ENCODE measurements at places on chromosomes 1 and 21.

DNA sequence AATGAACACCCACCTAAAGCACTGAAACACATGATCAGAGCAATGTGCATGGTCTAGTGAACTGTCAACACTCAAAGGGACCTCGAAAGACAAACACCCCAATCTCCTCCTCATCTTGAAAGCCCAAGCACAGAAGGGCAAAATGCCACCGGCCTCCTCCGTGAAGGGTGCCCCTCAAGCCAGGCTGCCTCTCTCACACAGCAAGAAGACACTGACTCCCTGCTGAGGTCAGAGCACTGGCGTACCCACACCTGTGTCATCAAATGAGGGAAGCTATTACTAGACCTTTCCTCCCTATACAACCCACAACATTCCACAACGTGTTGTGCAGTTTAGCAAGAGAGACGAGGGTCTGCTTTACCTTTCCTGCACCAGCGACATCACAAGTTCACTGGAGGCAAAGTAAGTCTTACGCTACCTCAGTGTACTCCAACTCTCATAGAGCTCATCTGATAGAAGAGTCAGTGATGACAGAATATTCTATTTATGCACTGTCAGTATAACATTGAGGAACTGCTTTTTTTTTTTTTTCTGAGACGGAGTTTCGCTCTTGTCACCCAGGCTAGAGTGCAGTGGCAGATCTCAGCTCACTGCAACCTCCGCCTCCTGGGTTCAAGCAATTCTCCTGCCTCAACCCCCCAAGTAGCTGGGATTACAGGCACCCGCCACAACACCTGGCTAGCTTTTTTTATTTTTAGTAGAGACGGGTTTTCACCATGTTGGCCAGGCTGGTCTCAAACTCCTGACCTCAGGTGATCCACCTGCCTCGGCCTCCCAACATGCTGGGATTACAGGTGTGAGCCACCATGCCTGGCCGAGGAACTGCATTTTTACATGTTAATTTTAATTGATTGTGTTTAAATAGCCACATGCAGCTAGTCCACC, 3.3 kb downstream of the SH3BP5L start:
- DNase-seq = no peak

DNA sequence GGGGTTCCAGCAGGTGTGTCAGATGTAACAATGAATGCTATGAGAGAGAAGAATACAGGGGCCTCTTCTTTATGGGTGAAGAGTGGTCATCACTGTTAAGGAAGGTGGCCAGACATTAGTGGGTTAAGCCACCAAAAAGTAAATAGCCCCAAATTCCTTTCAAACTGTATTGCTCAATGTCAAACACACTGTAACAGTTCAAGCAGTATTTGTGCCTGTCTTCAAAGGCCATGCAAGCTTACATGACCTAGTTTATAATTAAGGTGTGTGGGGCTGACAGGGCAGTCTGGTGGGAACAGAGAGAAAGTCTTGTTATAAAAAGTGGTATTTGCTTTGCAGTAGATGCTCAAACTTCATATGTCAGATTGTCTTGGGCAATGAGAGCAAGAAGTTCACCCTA, 18.5 kb downstream of the CHIT1 start:
- DNase-seq = no peak

GRCh38 chr1:25642574-25643108, 26.1 kb downstream of the MAN1C1 start:
- DNase-seq = no peak

GRCh38 chr1:49728377-49728776, 295.4 kb downstream of the AGBL4 start:
- no peak for DNase-seq

GRCh38 chr1:113874012-113874879, 2.7 kb upstream of the PTPN22 start:
- DNase-seq = no peak

GRCh38 chr1:93447481-93448291, at the start of gene FNBP1L:
Gene FNBP1L, plus strand, starts transcription at chr1:93448118. Its CDS starts 164 bp downstream, at chr1:93448282.
- peak; percentile 60 for DNase-seq

GRCh38 chr1:31605908-31606427, 11.5 kb upstream of the HCRTR1 start:
- DNase-seq = no peak

DNA sequence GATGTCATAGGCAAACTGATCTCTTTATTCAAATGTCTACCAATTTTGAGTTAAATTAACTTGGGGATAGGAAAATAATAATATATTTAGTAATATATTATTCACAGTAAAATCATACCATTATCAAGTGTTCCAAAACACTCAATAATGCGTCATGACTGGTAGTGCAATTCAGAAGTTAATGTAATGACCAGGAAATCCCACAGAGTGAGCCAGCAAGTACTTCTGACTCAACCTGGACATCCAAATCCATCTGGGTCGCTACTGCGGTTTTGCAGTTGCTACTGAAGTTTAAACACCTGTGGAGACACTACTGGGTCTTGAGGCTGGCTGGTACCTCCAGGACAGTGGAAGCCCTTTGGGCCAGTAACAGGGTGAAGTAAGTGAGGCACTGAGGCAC, 44.8 kb downstream of the DPYD start:
- DNase-seq = no peak

- DNase-seq = no peak
Measured at GRCh38 chr1:45516036-45516435, 5.6 kb downstream of the PRDX1 start.

- DNase-seq = no peak
Measured at GRCh38 chr1:59692591-59692990, 122.2 kb upstream of the HOOK1 start.

GRCh38 chr1:94731891-94732290, 88.3 kb upstream of the SLC44A3 start:
- no peak for DNase-seq

DNA sequence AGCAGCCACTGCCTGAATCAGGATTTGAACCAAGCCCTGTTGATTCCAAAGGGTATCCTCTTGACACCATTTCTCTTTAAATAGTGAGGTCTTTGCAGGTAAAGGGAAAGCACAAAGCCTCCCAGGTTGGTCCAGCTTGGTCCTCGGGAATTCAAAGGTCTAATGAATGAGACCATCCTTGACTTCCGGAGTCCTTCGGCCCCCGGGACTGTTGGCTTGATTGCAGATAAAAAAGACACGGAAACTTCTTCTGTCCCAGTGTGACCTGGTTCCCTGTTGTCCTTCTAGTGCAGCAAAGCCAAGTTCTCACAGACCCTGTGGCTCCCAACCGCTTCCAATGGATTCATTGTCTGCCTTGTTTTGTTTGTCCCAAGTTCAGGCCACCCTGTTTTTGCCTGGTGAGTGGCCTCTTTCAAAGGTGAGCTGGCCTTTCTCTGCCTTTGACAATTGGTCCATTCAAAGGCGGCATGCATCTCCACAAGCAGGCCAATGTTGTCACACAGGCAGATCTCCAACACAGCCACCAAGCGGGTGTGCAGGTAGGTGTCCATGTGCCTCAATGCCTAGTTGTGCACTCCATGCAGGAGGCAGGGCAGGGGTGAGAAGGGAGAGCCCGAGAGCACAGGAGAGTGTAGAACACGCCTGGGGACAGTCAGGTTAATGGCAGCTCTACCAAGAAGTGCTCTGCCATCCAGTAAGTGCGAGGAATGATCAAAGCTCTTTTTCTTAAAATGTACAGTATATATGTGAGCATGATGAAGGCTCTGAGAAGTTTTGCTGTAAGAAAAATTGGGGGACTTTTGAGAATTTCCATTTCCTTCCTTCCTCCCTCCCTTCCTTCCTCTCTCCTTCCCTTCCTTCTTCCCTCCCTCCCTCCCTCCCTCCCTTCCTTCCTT, 82.1 kb upstream of the ZBTB40 start:
- no peak for DNase-seq

GRCh38 chr1:159581422-159581821, 6.2 kb upstream of the APCS start:
- no peak for DNase-seq

GRCh38 chr1:51270751-51271150, 34.7 kb downstream of the RNF11 start:
- DNase-seq = no peak

GRCh38 chr21:38837806-38838461, 32.2 kb downstream of the ETS2 start:
- no peak for DNase-seq

- DNase-seq = no peak
Measured at GRCh38 chr21:29305561-29305960, 6.8 kb downstream of the BACH1 start.

- no peak for DNase-seq
Measured at GRCh38 chr1:51071291-51072042, 30.6 kb upstream of the C1orf185 start.

GRCh38 chr21:35571910-35572309, 488.4 kb downstream of the SETD4 start:
- DNase-seq = no peak

- DNase-seq = no peak
Measured at GRCh38 chr1:8294170-8294697, 23.7 kb upstream of the SLC45A1 start.

GRCh38 chr1:40386796-40387195, 13.3 kb downstream of the SMAP2 start:
- DNase-seq = no peak

GRCh38 chr1:218341325-218341724, 3.8 kb upstream of the TGFB2 start:
- DNase-seq = no peak

DNA sequence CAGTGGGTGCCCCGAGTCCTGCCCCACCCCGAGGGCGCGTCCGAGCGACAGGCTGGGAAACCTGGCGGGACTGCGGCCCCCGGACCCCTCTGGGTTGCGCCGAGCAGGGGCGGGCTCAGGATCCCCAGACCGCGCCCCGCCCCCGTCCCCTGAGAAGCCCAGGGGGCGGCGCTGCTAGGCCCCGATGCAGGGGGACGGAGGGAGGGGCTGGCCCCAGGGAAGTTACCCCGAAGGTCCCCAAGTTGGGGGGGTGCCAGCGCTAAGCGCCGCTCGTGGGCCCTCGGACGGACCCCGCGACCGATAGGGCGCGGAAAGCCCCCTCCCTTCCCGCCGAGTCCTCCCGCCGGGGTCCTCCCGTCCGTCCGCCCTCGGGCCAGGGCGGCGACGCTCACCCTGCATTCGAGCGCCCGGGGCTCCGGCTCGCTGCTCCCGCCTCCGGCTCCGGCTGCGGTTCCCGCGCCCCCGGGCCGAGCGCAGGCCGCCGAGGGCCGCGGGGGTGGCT, 414 bp downstream of the GPR153 start:
- no peak for DNase-seq

- no peak for DNase-seq
Measured at GRCh38 chr1:2108213-2108876, 58.1 kb downstream of the PRKCZ start.

GRCh38 chr1:54967372-54967771, 13.1 kb upstream of the TMEM61 start:
- no peak for DNase-seq

Data from NCI-H460 (cell line).